ENCODE measurements at places on chromosomes 7 and 10.

- no peak for DNase-seq
These were observed 119.4 kb downstream of the VIPR2 start for GRCh38 chr7:159025161-159025779.

DNA sequence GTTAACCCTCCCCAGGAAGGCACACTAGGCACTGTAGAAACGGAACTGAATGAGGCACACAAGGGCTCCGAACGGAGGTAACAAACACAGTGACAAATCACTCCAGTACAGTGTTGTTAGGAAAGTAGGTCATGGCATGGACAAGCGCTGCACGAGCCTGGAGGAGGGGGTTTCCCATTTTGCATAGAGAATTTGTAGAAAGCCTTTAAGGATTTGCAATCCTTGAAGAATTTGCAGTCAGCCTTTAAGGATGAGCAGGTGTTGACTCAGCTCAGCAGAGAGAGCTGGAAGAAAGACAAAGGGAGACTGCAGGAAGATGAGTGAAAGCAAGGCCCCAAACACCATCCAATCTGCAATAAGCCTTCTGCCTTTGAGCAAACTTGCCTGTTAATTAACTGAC lies 51.1 kb upstream of the PPP1R3C start:
- no peak for DNase-seq

DNA sequence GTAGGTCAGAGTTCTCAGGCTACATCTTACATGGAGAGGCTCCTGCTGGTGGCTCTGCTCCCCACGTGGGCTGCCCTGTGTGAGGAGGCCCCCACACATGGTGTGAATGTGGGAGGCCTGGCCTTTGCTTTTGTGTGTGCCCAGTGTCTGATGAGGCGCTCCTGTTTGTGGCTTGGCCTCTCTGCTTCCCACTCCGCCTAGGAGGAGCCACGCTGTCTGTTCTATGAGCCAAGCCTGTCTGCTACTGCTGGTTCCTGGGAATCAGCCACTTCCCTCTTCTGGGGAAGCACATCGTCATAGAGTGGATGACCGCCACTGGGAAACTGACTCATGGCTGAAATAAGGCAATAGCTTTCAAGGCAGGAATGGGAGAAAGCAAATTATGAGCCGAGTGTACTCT lies 87.1 kb downstream of the CYP26A1 start:
- peak; percentile 38 for DNase-seq

GRCh38 chr10:130686689-130687300 lies 550.6 kb downstream of the GLRX3 start:
- DNase-seq = no peak

- no peak for DNase-seq
These were observed 35.0 kb upstream of the CPXM2 start for GRCh38 chr10:123926401-123927264.

- no peak for DNase-seq
These were observed 11.3 kb downstream of the COL26A1 start for GRCh38 chr7:101373812-101374614.

- DNase-seq = no peak
These were observed at the start of gene SLC16A12 for GRCh38 chr10:89535171-89536012. SLC16A12 (minus strand) TSS chr10:89535594; CDS start chr10:89462578, 73,016 bp downstream.

DNA sequence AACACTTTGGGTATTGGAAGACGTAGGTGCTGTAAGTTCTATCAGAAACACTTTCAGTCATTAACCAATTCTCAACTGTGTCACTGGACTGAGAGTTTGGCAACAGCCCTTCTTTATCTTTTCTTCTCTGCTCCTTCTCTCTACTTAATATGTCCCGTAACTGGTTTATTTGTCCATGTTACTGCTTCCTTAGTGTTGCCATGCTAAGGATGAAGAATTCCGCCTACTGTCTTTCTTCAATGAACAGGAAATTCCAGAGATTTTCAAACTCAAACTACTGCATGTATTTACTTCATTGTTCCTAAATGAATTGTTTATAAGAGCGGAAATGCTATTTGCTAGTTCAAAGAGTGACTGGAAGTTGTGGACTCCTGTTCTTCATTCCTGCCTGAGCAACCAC lies 143.7 kb downstream of the TAX1BP1 start:
- DNase-seq = no peak

DNA sequence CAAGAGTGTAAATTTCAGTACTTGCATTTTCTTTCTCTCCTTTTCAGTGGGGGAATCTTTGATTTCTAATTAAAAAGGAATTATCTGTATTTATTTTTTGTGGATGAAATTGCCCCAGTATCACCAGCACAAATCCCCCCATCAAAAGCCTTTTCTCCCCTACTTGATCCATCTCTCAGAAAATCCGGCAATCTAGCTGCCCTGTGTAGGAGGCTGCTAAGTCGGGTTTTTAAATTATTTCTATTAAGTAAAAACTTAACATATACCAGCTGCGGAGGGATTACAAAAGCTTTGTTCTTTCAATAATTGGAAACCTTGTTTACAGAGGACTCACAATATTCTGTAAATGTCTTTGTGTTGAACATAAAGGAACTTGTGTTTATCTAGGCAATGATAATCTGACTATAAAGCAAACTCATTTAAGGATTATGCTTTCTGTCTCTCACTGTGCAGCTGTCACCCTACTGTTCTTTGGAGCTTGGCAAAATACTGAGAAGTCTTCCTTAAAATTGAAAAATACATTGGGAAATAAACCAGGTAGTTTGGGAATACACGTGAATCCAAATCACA lies 177.4 kb upstream of the PRR15 start:
- DNase-seq = no peak

GRCh38 chr10:89522463-89522862 lies 12.9 kb downstream of the SLC16A12 start:
- DNase-seq = no peak

- no peak for DNase-seq
These were observed 25.9 kb upstream of the RNF32 start for GRCh38 chr7:156614434-156615264.

GRCh38 chr7:70114806-70115205 lies 516.5 kb downstream of the AUTS2 start:
- no peak for DNase-seq

DNA sequence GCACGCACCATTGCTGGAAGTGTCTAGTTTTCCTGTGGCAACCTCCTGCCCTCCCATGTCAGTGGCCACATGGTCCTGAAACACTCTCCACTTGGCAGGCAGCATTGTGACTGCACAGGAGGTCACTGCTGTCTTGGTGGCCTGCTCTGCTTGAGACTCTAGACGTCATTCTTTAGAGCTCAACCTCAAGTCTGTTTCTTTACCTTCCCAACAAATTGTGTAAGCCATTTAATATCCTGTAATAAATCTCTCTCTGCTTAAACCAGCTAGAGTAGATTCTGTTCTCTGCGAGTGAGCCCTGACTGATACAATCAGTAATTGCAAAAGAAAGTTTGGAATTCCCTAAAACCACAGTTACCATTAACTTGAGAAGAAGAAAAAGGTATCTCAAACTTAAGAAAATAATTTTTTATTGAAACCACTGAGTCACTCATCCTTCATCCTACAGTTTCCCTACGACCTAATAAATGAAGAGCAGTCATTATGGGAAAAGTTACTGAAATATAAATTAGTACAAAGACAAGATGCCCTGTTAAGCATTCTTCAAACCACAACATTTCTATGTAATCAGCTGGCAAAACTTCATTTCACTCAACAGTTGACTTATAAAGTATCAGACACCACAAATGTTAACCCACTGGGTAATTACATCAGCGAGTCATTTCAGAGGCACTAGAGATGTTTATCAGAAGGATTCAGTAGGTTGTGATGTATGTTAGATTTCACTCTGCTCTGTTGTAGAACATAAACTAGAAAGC lies 18.0 kb downstream of the SLC25A13 start:
- DNase-seq = no peak

DNA sequence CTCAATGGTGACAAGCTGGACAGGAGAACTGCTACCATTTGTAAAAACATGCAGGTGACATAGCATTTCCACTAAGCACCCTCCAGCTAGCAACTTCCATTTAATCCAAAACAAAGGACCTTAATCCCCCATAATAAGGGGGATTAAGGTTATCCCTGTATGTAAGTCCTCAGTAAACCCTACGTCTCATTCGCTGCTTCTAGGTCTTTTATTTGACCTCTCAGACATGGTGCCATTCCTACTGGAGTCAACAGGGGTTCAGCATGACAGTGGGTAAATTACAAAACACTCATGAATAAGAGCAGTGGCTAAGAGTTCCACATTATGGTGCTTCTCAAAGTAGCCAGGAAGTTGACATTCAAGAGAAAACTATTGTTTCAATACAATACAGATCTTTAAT lies 121.8 kb upstream of the CAV2 start:
- DNase-seq = no peak

GRCh38 chr10:1169981-1170866 lies 114.0 kb downstream of the WDR37 start:
- DNase-seq = no peak

DNA sequence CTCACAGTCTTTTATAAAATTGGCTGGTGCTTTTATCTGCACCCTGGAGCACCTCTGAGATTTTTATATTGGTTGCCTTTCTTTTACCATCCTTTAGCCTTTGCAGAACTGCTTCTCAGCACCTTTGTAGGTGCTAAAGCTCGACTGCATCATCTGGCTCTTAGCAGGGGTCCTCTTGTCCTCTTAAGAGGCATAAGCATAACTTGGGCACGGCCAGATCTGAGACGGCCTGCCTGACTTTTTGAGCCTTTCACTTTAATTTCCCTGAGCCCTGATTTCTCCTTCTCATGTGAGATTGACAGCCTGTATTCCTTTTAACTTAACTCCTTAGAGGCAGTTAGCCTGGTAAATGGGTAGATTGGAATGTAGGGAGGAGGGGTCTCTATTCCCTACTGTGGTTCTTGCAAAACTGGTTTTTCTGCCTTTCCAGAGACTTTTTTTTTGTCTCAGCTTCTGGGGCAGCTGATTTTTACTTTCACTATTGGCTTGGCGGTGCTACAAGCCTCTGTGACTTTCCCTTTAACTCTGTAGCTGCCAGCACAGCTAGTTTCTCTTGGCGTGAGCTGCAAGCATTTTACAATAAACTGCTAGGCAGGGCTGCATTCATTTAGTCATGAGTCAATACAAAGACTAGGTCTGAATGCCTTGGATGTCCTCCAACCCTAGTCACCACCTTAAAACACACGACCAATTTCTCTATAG lies 24.0 kb downstream of the ZPBP start:
- no peak for DNase-seq

GRCh38 chr10:18561861-18562551 lies 89.4 kb downstream of the NSUN6 start:
- DNase-seq = no peak

- no peak for DNase-seq
These were observed 3.6 kb downstream of the NXPH1 start for GRCh38 chr7:8436965-8437364.

GRCh38 chr10:115091161-115091560 lies 2.0 kb upstream of the ATRNL1 start:
- no peak for DNase-seq

GRCh38 chr10:74051736-74052342 lies 53.9 kb downstream of the VCL start:
- no peak for DNase-seq

DNA sequence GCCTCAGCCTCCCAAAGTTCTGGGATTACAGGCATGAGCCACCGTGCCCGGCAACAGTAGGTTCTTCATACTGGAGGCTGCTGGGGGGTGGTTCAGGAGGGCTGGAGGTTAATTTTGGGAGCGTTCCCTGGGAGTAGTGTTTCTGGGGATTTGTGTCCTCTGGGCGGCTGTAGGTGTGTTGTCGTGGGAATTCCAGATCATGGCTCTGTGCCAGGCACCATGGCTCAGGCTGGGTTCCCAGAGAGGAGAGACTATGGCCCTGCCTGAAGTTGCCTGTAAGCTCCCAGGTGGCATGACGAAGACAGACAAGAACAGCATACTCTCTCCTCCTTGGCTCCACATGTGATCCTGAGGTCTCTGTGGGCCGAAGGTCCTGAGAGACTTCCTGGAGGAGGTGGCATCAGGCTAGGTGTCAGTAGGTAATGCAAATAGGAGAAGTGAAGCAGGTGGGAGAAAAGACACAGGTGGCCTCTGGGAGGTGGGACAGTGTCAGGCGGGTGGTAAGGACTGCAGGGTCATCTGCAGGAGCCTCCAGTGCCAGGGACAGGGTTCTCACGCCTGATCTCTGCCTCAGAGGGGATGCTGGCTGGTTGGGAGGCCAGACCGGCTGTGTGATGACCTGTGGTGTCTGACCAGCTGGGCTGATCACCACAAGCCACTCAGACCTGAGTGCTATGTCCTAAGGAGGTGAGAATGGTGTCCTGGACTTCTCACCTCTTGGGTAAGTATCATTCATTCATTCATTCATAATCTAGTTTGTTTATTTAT lies 18.7 kb downstream of the CLIP2 start:
- no peak for DNase-seq

GRCh38 chr7:70797109-70797514 lies 334.8 kb upstream of the GALNT17 start:
- no peak for DNase-seq

DNA sequence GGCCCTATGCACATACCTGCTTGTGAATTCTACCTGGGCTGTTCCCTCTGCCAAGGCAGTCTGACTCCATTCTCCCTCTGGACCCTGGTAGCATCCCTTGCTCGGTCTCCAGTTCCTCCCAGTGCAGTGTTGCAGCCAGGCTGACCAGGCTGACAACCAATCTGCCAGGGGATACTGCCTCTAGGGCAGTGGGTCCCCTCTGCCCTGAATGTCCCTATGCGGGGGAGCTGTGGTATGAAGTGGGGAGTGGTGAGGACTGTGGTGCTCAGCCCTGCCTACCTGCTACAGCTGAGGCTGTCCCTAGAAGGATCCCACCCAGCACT lies 48.0 kb upstream of the CAMK2B start:
- no peak for DNase-seq

GRCh38 chr10:228366-228765 lies 93.1 kb downstream of the ZMYND11 start:
- DNase-seq = no peak

- no peak for DNase-seq
These were observed 64.8 kb downstream of the C10orf143 start for GRCh38 chr10:130045801-130046321.

DNA sequence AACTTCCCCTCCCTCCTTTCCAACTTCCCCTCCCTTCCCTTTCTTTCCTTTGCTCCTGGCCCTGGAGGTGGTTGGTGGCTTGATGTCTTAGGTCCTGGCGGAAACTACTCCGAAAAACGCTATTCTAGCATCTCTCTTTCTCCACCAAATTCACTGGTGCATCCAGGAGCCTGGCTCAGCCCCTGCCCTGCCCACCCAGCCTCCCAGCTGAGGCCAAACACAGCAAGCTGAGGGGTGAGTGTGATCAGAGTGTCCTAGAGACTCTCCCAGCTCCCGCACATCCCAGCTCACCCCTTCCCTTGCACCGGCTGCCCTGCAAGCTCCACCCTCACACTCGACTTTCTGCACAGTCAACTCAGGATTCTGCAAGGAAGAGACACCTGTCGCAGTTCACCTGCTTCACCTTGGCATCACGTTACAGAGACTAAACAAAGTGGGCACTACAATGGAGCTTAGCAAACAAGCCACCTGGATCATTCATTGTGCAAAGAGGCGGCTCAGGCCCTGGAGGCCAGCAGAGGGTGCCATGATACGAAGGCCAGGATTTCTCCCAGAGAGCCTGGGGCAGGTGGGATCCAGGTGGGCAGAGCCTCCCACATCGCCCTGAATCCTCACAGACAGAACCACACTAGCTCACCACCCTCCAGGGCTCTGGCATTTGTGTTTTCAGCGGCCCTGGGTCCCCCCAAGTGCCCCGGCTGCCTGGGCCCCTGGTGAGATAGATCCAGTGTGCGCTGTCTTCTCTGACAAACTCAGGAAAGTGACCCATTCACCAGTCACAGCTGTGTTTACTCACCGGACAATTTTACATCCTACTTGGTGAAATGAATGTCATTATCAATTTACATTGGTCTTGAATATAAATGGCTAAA lies 169.6 kb downstream of the TCERG1L start:
- DNase-seq = no peak

GRCh38 chr10:102559764-102560163 lies 56.0 kb downstream of the SUFU start:
- DNase-seq = no peak

GRCh38 chr7:155660059-155660757 lies 15.7 kb downstream of the RBM33 start:
- no peak for DNase-seq
